ENCODE measurements at places on chromosomes 13 and 19.

- no peak for DNase-seq
These were observed 171.4 kb downstream of the OXGR1 start for GRCh38 chr13:96822895-96823294.

- DNase-seq: no peak
These were observed 470.0 kb downstream of the TSHZ3 start for GRCh38 chr19:30879225-30879624.

- peak; percentile 73 for DNase-seq
These were observed 547 bp upstream of the INTS6 start for GRCh38 chr13:51453207-51453958.

DNA sequence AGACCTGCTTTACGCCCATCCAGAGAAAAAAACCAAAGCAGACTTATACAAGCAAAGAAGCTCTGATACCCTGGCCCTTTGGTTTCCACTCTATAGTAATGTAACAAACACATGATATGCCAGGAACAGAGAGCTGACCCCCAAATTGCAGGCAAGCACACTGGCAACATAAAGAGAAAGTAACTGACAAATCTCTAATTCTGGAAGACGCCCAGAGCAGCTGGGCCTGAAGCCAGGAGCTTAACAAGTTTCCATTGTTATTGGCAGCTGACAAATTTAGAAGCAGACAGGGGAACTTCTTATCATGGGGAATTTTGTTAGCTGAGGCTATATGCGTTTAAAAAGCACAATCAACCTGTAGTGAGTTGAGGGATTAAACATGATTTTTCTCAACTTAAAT is 158.0 kb downstream of the DLEU7 start:
- no peak for DNase-seq

GRCh38 chr19:15449620-15450527 is at the start of gene WIZ:
Gene WIZ, minus strand, starts transcription at chr19:15449956. Its CDS starts 1,649 bp downstream, at chr19:15448307.
- peak; percentile 87 for DNase-seq

DNA sequence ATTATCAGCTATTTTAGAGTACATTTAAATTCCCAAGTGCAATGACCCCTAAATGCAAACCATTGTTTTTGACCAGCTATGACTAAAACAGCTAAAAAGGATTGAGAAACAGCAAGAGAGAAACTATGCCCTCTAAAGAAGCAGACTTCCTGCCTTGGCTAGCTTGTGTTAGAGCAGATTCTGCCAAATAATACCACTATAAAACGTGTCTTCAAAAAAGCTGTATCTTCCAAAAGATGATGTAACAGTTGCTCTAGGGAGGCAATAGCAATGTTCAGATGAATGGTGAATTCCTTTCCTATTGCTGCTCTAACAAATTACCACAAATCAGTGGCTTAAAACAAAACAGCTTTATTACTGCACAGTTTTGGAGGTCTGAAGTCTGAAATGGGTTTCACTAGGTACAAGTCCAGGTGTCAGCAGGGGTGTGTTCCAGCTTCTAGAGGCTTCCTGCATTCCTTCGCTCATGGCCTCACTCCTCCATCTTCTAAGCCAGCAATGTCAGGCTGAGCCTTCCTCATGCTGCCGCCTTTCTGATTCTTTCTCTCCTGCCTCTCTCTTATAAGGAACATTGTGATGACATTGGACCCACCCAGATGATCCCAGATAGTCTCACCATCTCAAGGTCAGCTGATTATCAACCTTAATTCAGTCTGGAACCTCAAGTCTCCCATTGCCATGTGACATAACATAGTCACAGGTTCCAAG is 84.5 kb downstream of the LRRC63 start:
- DNase-seq: no peak

- DNase-seq: no peak
These were observed 1.4 kb downstream of the ASPDH start for GRCh38 chr19:50512112-50512998.

- DNase-seq: no peak
These were observed 6.5 kb upstream of the CCL25 start for GRCh38 chr19:8045872-8046568.

DNA sequence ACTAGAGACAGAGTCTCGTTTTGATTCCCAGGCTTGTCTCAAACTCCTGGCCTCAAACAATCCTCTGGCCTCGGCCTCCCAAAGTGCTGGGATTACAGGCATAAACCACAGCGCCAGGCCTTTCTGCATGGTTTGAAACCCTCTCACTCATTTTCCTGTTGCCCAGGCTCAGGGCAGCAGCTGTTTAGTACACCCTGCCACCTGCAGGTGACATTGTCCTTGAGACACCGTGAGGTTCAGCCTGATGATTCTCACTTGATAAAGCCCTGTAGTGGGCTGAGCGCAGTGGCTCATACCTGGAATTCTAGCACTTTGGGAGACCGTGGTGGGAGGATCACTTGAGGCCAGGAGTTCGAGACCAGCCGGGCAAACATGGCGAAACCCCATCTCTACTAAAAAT is 12.5 kb downstream of the IL12RB1 start:
- no peak for DNase-seq

DNA sequence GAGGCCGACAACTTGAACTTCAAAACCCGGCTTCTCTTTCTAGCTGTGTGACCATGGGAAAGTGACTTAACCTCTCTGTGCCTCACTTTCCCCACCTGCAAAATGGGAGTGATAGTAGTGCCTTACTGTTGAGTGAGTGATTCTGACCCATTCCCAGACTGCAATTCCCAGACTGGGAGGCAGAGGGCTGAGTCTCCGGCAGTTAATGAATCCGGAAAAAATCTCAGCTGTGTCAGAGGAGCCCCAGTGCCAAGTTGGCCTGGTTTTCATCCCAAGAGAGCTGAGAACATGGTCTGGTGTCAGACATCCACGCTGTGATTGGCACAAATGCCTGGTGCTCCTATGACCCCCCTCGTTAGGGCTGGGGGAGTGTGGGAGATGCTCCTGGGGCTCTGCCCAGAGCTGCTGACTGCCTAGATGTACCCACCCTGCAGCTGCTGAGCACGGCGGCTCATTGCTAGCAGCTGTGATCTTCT is 50.0 kb downstream of the PIN1 start:
- DNase-seq: no peak

DNA sequence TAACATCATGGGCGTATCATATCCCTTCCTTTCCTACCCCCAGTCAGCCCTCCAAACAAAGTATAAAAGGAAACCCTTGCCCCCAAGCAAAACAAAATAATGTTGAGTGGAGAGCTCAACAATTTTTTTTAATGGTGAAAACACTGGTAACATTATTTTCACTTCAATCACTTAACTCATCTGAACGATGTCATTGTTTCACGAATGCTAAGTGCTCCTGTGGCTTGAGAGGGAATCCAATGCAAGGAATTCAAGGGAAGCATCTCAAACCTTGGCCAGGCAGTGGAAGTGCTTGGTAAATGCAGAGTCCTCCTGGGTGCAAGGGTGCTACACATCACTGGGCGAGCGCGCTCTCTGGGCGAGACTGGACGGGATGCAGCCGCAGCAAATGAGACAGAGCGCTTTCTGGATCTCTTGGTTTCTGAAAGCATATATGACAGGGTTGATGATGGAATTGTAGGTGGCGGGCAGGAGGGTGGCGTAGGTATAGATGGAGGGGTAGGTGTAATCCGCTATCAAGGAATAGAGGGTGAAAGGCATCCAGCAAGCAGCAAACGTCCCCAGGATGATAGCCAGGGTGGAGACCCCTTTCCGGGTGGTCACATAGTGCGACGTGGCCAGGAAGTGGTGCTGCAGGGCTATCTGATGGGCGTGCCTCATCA is 2.0 kb downstream of the GPR12 start:
- DNase-seq: no peak

- no peak for DNase-seq
These were observed 49.4 kb upstream of the ALOX5AP start for GRCh38 chr13:30685987-30686386.

DNA sequence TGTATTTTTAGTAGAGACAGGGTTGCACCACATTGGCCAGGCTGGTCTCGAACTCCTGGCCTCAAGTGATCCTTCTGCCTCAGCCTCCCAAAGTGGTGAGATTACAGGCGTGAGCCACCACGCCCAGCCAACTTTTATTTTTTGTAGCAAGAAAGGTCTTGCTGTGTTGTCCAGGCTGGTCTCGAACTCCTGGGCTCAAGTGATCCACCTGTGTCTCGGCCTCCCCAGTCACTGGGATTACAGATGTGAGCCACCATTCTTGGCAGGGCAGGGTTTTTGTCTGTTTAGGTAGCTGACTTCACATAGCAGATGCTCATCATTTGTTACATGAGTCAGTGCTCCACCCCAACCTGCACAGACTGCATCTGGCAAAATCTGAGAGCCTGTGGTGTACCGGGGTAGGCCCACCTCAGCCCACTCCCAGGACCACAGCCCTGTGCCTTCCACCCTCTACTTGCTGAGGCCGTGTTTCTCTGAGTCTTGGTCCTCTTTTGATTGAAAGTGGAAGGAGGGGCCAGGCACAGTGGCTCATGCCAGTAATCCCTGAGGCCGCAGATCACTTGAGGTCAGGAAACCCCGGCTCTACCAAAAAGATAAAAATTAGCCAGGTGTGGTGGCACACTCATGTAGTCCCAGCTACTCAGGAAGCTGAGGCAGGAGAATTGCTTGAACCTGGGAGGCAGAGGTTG is 4.2 kb upstream of the TNPO2 start:
- no peak for DNase-seq

- DNase-seq: peak; percentile 15
These were observed 656 bp downstream of the PCCA start for GRCh38 chr13:100089465-100090032.

DNA sequence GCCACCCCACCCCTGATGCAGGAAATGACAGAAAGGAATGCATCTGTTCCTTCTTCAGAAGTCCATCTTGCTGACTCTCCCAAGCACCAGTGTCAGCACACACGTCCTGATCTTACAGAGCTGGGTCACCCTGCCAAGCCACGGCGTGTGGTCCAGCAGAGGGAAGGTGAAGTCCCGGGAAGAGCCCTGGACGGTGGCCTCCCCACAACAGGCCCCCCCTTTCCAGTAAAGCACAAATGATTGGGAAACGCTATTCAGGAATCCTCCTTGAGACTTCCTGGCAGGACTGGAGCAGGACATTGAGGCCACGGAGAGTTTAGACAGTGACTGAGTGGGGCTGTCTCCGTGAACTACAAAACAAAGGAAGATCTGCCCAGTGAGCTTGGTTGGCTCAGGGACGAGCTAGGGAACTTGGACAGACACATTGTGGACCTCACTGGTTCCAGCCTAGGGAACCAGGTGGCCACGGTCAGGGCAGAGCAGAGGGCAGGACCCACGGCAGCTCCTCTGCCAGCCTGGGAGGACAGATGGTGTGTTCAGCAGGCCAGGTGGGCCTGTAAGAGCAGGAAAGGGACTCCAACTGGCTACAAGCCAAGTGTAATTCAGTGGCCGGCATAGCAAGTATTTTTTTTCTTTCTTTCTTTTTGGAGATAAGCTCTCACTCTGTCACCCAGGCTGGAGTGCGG is 41.7 kb downstream of the ELL start:
- no peak for DNase-seq

GRCh38 chr13:29846475-29847256 is 3.8 kb downstream of the UBL3 start:
- no peak for DNase-seq

- no peak for DNase-seq
These were observed 999 bp upstream of the ZNF264 start for GRCh38 chr19:57190301-57190700.

DNA sequence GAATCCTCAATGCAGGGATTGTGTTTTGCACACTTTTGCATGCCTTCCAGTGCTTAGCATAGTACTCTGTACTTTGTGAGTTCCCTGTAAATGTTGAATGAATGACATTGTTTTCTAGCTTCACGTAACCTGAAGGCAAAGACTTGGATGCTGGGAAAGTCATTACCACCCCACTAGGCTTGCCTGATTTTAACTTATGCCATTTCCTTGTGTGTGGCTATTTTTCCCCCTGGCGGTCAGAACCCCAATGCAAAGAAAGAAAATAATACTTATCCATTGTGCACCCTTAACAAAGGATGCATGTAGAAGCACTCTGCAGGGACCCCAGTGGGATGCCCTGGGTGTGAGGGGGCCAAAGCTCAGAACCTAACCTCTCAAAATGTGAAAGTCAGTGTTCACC is 1.2 kb upstream of the ENOX1 start:
- DNase-seq: no peak

GRCh38 chr13:97422118-97423054 is 11.6 kb upstream of the RAP2A start:
- DNase-seq: no peak

- DNase-seq: no peak
These were observed 683.4 kb upstream of the ARGLU1 start for GRCh38 chr13:107251341-107251740.

DNA sequence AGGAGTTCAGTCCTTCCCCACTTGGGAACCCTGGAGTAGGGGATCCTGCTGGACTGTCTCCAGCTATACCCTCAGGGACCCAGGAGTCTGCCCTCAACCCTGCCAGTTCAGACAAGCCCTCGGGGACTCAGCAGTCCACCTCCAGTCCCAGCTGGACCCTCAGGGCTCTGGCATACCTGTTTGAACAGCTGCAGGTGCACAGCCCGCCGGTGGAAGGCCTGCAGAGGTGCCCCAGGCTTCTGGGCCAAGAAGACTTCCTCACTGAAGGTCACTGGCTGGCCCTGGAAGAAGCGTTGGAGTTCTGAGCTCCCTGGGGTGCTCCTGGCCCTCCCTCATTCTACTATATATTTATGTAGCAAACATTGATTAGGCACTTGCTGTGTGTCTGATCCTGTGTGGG is 8.6 kb downstream of the CRB3 start:
- DNase-seq: no peak

DNA sequence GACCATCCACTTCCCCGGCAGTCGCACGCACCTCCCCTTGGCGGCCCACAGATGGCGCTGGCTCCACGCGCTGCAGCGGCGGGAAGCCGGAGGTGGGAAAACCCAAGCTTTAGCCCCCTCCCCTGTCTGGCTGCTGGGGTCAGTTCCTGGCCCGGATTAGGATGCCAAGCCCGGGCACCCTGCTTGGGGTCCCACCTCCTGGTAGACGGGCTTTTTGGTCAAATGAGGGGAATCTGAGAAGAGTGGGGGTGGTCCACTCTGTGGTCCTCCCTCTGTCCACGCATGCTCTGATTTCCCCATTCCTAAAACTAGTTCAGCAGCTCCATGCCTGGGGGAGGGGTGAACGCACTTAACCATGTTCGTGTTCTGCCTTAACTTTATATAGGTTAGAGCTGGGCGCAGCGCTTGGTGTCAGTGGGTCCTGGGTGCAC is 8.1 kb upstream of the ADGRE2 start:
- DNase-seq: peak; percentile 12

DNA sequence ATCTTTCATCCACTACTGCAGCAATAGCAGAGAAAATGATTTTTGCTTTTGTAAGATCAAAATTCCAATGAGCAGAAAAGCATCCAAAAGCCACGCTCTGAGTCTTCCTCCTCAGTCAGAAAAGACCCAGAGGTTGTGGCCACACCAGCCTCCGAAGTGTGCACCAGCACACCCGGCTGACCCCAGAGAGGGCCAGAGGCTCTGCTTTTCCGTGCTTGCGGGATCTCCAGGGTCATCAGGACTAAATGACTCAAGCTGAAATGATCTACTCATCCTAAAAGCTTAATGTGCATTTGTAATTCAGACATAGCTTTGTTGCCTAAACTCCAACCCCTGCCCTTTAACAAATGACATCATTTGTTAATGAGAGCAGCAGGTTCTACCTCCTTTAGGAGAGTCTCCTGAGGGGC is 16.5 kb downstream of the RXFP2 start:
- no peak for DNase-seq

- no peak for DNase-seq
These were observed 162.1 kb downstream of the GPC6 start for GRCh38 chr13:93388701-93389100.

GRCh38 chr13:21949818-21950429 is 279.1 kb downstream of the FGF9 start:
- DNase-seq: no peak

- no peak for DNase-seq
These were observed 23.0 kb upstream of the MIER2 start for GRCh38 chr19:367561-367960.

GRCh38 chr13:105333416-105333815 is 1202.0 kb downstream of the EFNB2 start:
- no peak for DNase-seq
